ENCODE measurements at places on chromosomes 3 and 15.

DNA sequence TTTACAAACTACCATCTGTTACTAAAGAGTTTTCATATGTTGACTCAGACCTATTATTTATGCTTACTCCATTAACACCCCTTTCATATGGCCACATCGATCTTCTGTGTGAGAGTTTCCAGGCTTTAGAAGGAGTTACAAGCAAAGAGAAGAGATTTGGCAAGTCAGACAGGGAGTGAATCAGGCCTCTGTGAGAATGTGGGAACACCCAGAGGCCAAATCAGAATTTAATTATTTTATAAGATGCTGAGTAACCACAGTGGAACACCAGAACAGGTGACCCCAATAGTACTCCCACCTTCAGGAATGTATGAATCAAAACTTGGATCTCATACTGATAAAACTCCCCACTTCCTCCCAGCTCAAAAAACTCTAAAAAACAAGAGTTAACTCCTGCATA, 42.0 kb downstream of the IFT57 start:
- DNase-seq, result no peak

DNA sequence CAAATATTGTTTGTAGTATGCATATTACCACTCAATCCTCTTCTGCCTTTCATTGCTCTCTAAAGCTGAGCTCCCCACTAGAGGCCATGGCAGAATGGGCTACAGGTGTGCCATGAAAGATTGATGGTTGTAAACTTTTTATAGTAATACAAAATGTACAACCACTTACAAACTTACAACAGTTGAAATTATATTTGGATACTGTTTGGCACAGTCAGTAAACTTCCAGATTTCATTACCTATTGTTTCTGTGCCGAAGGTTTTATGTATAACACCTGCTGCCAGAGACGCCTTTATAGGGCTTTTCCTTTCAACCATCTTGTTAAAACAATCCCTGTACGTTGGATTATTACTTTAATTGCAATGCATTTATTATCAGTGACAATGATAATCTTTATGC, 7.0 kb downstream of the ROPN1 start:
- DNase-seq, result no peak

GRCh38 chr15:82047453-82048400, 1.9 kb upstream of the MEX3B start:
- no peak for DNase-seq

DNA sequence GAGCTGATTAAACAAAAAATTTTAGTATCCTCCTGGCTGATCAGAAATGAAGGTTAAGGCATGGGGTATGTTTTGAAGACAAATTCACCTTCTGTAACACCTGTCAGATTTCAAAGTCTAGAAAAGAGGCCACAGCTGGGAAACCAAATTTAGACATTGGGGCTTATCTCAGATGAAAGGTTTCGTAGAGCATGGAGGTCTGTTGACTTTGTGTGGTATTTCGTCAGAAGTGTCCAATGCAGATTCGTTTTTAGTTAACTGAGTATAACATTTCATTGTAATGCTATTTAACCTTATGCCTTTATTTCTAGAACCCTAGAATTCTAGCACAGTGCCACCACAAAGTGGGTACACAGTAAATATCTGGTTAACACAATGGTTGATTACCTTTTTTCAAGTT, 61.7 kb downstream of the FNDC3B start:
- DNase-seq, result no peak

- no peak for DNase-seq
Measured at GRCh38 chr3:138332472-138333073, 2.9 kb upstream of the NME9 start.

DNA sequence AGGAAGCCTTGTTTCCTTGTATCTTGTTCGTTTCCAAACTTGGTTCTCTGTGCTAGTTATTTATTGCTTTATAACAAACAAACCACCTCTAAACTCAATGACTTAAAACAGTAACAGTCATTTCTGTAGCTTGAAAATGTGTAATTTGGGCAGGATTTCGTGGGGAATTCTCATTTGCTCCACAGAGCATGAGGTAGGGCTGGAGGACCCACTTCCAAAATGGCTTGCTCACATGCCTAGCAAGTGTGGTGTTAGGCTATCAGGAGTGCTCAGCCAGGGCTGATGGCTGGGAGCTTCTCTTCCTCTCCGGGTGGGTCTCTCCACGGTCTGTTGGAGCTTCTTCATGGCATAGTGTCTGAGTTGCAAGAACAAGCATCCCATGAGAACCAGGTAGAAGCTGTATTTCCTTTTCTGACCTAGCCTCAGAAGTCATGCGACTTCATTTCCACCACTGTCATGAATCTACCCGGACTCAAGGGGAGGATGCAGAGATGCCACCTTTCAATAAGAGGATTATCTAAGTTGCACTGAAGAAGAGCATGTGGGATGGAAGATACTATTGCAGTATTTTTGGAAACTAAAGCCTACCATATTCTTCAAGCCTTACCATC, 8.2 kb upstream of the TNIK start:
- no peak for DNase-seq

GRCh38 chr3:189119950-189120349, 51.8 kb upstream of the TPRG1 start:
- DNase-seq, result no peak

GRCh38 chr3:89699771-89700170, 592.4 kb downstream of the EPHA3 start:
- no peak for DNase-seq

DNA sequence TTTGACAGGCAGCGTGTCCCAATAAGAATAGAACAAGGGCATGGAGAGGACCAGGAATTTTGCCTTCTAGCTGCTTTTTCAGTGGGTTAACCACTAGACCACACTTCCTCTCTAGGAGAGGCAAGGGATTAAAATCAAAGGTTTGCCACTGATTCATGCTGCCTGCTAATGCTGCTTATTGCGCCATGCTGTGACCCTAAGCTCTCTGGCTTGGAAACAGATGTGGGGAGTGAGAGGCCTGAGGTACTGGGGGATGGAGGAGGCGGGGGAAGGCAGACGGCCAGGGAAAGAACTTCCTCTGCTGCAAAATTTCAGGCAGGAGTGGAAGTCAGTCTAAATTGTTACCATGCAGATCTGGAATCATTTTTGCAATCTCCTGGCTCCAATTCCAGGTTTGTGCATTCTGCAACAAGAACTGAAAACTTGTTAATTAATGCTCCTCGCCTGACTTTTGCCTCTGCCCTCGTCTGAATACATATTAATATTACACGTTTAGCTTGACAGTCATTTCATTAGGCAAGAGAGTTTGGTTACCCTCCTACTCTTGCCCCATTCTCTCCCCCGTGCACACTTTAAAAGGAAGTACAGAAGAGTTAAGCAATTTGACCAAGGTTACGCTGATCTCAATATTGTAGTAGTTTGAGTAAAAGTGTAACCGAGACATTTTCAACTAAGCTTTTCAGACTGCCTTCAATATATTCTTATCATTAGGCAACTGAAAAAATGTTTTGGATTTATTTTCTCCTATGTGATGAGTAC, 121.7 kb upstream of the SPRED1 start:
- no peak for DNase-seq

- DNase-seq, result no peak
Measured at GRCh38 chr3:188071636-188072035, 82.3 kb upstream of the LPP start.

DNA sequence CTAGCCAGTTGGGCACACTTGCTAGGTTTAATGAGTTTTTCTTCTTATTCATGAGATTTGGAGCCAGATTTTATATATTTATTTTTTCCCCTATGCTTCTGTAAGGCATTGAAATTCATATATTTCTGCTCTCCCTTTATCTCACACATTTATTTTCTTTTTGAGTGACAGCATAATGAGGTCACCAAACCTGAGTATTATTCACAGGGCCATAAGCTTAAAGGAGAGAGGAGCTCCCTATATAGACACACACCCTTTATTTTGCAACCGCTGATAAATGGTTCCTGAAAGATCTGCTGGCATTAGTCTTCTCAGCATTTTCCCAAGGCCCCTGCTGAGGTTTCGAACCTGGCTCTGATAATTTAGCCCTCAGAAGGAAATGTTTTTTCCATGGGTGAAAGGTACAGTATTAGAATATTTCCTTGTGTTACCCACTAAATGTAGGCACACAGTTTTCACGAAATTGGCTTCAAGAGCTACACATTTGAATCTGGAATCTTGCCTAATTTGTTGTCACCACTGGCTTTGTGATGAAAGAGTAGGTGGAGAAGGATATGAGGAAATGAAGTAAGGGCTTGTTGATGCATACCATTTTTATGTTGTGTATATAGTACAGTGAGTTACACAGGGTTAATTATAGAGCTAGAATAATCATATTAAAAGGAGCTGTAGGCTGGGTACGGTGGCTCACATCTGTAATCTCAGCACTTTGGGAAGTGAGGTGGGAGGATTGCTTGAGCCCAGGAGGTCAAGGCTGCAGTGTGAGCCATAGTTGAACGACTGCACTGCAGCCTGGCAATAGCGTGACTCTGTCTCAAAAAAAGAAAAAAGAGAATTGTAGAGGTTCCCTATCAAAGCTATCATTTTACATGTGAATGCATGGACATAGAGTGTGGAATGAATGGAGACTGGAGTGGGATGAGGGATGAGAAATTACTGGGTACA, 6.5 kb downstream of the KLHL18 start:
- DNase-seq, result no peak

DNA sequence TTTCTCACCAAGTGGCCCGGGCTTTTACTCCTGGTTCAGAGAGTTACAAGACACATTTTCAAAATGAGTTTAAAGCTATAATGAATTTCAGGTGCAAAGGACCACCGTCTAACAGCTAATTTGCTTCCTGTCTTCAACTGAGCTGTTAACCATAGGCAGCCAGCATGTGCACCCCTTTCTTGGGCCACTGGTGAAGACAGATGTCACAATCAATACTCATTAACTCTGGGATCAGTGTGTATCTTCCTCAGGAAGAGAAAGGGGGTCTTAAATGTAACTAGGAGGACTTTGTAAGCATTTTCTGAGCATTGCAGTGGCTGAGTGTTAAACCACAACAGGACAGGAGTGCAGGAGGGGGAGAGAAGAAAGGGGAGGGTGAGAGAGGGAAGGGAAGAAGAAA, 750.7 kb upstream of the CFAP20DC start:
- DNase-seq, result no peak
